ENCODE measurements at places on chromosomes 5 and 9.

DNA sequence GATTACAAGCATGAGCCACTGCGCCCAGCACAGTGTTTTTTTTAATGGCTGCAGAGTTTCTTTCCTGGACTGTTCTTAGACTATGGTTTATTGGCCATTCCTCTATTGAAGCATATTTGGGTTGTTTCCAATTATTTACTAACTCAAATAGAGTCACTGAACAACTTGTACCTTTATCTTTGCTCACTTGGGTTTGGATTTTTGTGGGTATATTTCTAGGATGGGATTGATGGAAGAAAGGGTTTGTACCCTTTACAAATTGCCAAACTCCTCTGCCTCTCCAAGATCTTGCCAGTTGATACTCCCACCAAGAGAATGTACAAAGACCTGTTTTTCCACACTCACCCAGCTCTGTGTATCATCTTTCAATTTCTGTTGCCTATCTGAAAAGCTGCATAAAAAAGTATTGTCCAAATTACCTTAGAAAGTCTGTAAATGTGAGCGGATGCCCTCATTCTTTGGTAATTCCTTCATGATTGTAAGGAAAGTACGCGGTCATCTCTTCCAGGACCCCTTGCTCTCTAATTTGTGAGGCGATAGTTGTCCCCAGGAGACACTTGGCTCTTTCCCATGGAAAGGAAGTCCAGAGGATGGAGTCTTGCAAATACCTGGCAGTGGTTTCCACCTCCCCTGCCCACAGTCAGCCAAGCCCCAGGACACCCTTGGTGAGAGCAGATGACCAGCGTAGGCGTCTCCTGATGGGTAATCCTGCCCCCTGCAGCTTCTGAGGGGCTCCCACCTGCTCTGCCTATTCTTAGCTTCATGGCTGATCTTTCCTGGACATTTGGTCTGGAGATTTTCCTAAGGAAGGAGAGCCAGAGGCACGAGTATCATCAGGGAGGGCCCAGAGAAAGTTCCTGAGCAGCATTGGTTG is 33.0 kb downstream of the ARHGEF37 start:
- no peak for DNase-seq

DNA sequence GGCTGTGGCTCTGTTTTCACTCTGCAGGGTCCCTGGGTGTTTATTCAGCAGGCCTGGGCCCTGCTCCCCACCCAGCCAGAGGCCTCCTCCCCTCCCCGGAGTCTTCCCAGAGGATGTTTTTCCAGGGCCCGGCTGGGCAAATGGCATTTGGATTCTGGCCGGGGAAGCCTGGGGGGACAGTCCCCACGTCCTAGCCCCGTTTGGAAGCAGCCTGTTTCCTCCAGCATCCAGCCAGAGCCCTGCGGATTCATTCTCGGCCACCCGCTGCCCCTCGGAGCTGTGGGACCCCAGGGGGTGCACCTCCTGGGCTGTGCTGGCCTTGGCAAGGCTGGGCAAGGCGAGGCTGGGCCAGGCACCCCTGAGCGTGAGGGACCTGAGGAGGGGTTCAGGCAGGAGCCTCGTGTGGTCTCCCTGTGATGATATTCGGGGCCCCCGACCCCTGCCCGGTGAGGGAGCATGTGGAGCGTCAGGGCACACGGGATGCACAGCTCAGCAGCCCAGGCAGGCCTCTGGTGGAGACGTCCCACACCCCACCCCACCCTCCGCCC is 48.8 kb upstream of the EGFL7 start:
- DNase-seq = no peak

DNA sequence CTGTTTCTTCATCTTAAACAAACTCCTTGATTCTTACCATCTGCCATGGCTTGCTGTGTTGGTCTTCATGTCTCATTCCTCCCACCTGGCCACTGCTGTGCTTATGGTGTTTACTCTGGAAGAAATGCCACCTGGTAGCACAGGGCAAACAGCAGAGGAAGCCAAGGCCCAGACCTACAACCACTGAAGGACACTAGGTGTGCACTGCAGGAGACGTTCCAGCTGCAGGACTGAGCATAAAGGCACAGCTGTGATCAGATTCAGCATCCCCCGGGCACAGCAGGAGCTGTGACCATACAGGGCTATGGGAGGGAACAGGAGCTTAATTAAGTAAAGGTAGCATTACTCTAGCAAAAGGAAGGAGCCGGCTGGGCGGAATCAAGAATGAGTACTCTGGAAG is 12.6 kb upstream of the GNAQ start:
- DNase-seq = no peak

- no peak for DNase-seq
Observed at GRCh38 chr5:66881480-66882161, 285.4 kb downstream of the MAST4 start.

GRCh38 chr5:41686767-41687166 is 176.4 kb upstream of the PLCXD3 start:
- DNase-seq = no peak

DNA sequence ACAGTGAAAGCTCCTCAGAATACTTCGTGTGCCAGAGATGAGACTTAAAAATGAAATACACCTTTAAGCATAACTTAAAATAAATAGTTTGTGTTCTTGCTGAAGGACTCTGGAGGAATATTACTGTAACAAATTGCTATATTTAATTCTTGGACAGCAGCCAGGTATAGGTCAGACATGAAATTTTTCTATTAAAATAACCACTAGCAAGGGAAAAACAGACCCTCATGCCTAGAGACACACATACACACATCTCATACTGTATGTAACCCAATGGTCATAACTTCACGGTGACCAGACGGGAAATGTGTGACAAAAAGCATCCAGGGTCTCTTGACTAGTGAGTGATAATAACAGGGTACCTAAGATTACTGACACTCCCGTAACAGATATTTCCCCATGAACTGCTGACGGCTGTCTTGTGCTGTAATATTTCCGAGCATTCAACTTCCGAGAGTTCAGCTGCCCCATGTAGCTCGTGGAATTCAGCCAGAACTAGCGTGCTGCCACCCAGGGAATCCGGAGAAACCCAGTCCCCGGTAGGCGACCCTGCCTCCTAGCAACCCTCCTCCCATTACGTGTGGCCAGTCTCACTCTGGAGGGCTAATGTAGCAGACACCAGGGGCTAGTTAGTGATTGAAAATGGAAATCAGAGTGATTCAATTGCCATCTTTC is 2295.1 kb upstream of the WWC1 start:
- no peak for DNase-seq

DNA sequence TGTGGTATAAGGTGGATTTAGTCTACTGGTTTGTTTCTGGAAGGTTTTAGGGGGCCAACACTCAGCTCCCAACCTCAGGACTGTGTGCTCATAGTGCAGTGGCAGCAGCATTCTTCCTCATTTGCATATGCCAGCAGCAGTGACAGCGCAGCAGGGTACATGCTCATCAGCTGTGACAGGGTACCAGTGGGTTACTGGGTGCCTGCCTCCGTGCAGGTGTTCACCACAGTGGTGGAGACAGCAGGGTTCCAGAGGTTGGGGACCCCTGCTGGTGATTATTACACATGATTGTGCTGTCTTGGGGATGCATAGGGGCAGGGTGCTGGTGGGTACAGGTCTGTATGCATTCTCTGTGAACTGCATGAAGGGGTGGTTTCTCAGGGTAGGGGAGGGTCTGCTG is 45.5 kb upstream of the IFNE start:
- DNase-seq = no peak

GRCh38 chr9:101579711-101580545 is 14.8 kb downstream of the PPP3R2 start:
- DNase-seq = no peak

DNA sequence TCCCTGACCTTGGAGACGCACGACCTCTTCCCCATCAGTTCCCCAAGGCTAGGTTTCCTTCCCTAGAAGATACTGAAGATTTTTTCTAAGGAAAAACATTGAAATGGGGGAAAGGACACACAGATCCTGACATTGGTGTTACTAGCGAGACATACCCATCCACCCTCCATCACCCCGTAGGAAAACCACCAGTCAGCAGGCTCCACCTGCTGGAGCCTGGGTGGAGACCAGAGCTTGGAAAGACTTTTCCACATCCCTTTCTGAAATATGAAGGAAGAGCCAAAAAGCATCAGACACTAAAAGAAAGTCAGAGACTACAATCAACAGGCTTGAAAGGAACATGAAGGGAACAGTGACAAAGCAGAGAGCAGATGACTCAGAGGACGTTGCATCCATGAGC is 638.0 kb downstream of the IRX1 start:
- no peak for DNase-seq

- DNase-seq = no peak
Observed at GRCh38 chr9:129910628-129911567, 75.6 kb downstream of the USP20 start.

- DNase-seq = no peak
Observed at GRCh38 chr9:35903049-35903448, 3.0 kb upstream of the HRCT1 start.

GRCh38 chr5:24135536-24135935 is 509.2 kb downstream of the CDH10 start:
- no peak for DNase-seq

DNA sequence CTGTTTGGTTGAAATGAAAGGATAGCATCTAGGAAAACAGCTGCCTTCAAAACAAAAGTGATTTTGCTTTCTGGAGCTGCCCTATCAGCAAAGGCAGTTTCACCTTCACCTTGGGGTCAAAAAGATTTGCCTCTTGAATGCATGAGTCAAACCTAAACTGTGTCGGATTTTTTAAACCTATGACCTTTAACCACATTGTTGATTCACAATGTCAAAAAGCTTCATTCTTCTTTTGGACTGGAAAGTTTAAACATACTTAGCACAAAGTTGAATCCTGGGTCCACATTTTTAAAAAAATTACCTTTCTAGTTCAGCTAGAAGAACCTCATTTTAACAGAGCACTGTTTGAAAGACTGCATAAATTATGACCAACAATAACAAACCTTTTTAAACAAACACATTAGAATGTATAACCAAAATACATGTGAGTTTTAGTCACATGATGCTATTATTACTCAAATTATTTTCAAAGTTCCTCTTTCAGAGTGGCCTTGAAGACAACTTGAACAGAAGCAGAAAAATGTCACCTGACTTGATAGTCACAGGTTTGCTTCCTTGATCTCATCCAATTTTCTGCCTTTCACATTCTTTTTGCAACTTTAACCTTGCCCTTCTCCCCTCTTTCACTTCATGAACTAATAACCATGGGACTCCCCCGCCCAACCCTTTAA is 109.7 kb upstream of the LHFPL2 start:
- no peak for DNase-seq

GRCh38 chr5:153987301-153987700 is 51.4 kb downstream of the FAM114A2 start:
- no peak for DNase-seq

DNA sequence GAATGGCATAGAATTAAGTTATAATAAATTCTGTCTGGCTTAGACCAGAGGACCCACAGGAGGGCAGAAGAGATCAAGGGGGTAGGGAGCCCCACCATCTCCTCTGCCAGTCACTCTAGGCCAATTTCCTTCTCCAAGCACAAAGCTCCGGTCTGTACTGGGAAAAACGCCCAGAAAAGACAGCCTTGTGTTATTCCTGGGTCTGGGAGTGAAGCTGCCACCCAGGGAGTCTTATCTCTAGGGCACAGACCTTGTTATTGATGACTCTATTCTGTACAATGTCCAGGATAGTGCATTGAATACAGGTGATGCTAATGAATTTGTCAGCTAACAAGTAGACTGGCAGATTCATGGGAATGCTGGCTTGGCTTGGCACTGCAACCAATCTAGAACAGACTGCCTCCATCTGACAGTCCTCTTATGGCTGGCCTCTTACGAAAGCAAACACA is 60.7 kb downstream of the MED27 start:
- DNase-seq = no peak
